ENCODE measurements at places on chromosomes 1 and 21. TPM values are rescaled to one million over a fixed set of nuclear protein-coding genes. Genes with fewer than 3 reads are reported as not detected.
A peak's percentile ranks its signal among the peaks of the same experiment; 100 is the strongest.

Gene LRRC53
- not detected for total RNA-seq

Gene RAB25
- total RNA-seq = 1.0 TPM

Gene RNU1-4
- under 0.01 TPM for total RNA-seq

Gene S100A1
- total RNA-seq = 0.33 TPM

Gene AMPD1
- not detected for total RNA-seq

Gene DCDC2B
- total RNA-seq = not detected

Gene MYBPH
- not detected for total RNA-seq

Gene C8B
- 703 TPM for total RNA-seq

Gene ZSCAN20
- 1.8 TPM for total RNA-seq

Gene CELA3A
- total RNA-seq = 0.23 TPM

Gene CASQ1
- not detected for total RNA-seq

Gene RNU1-2
- under 0.01 TPM for total RNA-seq

DNA sequence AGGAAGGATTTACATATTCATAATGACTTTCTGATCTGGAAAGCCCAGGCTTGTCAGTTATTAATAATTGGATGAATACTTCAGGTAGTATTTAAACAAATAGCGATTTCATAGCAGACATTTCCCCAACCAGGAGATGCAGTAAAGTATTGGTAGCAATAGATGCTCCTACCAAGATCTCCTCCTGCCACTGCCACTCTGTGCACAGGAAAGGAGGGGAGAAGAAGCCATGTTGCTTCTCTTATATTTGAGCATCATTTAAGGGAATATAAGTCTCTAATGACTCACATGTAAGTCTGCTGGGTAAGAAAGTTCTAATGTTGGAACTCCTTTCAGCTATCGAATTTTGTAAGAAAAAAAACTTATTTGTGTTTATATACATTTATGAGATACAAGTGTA is 420 bp upstream of the IFI16 start:
- DNase-seq = no peak

- DNase-seq = no peak
Measured at GRCh38 chr21:44920694-44921604, at the start of gene ITGB2. TSS of gene ITGB2 (minus strand) at chr21:44920899. CDS start at chr21:44910782, 10,117 bp downstream.

DNA sequence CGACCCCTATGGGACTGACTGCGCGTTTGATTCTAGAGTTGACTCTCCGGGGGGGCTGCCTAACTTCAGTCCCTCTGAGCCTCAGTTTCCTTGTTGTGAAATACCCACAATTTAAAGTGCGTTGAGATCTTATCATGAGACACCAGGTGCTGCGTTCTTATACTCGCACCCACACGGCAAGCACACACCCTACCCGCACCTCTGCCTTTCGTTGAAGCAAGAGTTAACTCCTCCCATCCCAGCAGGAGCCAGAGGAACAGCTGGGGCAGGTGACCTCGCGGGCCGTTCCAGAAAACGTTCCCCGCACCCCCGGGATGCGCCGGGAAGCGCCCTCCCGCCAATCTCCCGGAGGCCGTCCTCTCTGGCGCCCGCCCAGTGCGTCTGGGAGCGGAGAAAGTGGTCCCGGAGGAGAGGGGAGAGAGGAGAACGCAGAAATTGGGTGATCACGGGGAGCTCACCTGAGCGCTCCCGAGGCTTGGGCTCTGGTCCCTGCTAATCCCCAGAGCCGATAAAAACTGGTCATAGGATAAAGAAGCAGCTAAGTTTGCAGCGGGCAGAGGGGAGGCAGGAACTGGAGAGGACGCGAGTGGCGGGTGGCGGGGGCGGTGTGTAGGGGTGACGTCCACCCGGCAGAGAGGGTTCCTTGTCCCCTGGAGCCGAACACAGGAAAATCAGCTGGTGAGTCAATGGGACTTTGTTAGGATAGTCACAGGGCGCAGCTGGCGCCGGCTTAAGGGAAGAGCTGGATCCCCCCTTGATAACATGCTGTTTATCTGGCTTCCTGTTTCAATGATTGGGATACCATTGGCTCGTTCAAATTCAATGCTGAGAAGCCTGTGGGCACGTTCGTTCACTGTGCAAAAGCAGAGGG is 869 bp downstream of the NAV1 start:
- no peak for DNase-seq

DNA sequence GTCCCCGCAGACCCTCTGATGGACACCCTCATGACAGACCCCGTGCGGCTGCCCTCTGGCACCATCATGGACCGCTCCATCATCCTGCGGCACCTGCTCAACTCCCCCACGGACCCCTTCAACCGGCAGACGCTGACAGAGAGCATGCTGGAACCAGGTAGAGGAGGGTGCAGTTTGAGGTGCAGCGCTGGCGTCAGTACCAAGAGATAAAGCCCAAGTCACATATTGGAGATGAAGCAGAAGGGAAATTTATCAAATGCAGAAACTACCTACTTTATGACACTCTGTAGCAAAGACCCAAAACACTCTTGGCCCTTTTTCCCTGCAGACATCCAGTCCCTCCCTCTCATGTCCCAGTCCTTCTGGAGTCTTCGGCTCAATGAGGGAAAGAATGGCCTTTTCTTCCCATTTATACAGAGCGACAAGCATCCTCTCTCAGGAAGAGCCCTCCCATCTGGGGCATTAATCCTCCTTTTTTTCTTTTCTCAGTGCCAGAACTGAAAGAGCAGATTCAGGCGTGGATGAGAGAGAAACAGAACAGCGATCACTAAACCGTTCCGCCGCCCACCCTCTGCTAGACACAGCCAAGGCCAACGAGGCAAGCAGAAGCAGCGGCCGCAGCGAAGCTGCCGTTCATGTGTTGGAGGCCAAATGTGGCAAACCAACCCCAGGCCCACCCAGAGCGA is 30.8 kb upstream of the KIF1B start:
- no peak for DNase-seq

GRCh38 chr1:52928015-52928404 is 934 bp downstream of the SCP2 start:
- no peak for DNase-seq

GRCh38 chr1:110207831-110208230 is 2.3 kb upstream of the KCNC4 start:
- peak; percentile 72 for DNase-seq

DNA sequence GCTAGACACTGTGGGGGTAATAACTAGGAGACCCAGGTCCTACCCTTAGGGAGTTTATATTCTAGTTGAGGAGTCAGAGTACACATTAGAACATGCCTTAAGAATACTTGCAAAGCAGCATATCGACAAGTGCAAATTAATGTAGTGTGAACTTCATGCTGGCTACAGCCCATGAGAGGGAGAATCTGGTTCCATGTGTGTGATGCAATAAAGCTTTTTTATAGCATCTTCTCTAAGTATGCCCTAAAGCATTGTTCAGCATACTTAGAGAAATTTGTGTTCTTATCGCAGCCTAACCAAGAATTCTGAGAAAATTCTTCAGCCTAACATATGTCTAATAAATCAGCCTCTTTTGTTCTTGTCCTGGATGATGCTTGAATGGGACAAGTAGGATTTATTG is 95.5 kb downstream of the SDCCAG8 start:
- DNase-seq = no peak

GRCh38 chr1:30906631-30907441 is 1.7 kb downstream of the SDC3 start:
- no peak for DNase-seq

GRCh38 chr1:156816561-156817328 is at the start of gene SH2D2A:
TSS of gene SH2D2A (minus strand) at chr1:156816848. CDS start at chr1:156816708, 140 bp downstream.
- no peak for DNase-seq

- DNase-seq = peak; percentile 100
Measured at GRCh38 chr1:116372651-116373430, at the start of gene ATP1A1. TSS of gene ATP1A1 (plus strand) at chr1:116373244. CDS start at chr1:116373512, 268 bp downstream.

GRCh38 chr1:6803357-6803756 is 18.1 kb downstream of the CAMTA1 start:
- DNase-seq = no peak

DNA sequence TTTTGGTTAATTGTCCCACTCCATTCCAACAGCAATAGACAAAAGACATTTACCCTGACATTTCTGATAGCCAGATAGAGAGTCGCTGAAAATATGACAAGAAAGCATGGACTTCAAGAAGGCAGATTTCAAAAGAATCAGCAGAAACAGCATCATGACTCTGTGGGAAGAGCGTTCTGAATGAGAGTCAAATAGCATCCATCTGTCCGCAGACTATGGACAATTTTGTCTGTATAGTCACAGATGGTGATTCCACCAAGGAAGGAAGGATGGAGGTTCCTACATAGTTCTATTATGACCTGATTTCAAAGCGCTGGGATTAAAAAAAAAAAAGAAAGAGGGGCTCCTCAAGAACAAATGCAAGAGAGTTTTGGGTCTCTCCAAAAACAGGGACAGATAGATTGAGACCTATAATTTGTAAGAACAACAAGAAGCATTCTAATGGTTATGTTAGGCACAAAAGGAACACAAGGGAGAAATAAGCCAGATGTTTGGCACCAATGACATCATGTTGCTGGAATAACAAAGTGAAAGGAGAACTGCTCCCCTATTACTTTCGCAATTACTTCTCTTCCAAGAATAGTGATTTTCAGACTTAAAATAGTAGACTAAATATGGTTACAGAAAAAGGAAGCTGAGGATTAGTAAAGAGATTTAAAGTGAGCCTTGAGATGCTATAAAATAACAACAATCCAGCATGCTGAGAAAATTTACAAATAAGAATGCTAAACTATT is 28.5 kb downstream of the NIBAN1 start:
- DNase-seq = no peak

DNA sequence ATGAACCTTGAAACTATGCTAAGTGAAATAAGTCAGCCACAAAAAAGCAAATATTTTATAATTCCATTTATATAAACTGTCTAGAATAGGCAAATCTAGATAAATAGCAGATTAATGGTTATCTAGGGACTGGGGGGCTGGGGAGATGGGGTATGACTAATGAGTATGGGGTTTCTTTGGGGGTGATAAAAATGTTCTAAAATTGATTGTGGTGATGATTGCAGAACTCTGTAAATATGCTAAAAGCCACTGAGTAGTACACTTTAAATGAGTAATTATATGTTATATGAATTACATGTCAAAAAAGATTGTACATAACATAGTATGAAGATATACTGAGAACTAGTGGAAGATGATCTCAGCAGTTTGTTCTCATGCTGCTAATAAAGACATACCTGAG is 675.0 kb downstream of the KIF26B start:
- no peak for DNase-seq

GRCh38 chr1:109914587-109915240 is 4.1 kb downstream of the CSF1 start:
- DNase-seq = no peak

DNA sequence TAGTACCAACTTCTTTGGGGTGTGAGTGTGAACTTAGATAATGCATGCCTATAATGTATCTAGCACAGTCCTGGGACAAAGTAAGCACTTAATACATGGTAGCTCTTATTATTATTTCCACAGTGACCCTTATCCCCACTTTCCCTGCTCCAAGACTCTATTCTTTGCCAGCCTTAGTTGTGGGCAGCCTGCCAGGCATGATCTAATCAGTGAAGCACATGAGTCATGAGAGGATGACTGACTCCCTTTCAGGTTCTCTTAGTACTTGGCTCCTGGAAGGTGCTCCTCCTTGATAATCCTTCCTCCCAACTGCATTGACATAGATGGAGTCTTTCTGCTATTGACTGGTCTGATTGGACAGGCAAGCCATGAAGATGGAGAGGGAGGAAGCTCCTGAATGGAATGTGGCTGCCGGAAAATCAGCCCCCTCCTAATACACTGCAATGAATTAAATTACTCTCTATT is 17.4 kb upstream of the GNG12 start:
- DNase-seq = no peak

GRCh38 chr1:198254521-198254920 is 97.7 kb downstream of the NEK7 start:
- no peak for DNase-seq

DNA sequence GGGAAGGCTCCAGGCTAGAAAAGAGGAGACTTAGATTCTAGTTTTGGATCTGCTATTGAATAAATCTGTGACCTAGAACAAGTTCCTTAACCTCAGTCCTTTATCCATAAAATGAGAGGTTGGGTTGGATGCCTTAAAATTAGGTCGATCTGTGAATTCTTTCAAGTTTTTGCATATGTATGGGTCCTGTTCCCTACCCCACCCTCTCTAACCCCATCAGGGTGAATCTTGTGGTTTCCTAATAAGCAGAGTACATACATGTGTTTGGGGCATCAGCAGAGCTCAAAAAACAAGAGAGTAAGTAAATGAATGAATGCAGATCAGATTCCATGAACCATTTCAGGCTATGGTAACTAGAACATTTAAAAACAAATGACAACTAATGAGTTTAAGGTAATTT is 6.2 kb downstream of the SPRR4 start:
- DNase-seq = no peak

GRCh38 chr1:223670458-223671159 is 5.1 kb upstream of the CAPN8 start:
- no peak for DNase-seq

DNA sequence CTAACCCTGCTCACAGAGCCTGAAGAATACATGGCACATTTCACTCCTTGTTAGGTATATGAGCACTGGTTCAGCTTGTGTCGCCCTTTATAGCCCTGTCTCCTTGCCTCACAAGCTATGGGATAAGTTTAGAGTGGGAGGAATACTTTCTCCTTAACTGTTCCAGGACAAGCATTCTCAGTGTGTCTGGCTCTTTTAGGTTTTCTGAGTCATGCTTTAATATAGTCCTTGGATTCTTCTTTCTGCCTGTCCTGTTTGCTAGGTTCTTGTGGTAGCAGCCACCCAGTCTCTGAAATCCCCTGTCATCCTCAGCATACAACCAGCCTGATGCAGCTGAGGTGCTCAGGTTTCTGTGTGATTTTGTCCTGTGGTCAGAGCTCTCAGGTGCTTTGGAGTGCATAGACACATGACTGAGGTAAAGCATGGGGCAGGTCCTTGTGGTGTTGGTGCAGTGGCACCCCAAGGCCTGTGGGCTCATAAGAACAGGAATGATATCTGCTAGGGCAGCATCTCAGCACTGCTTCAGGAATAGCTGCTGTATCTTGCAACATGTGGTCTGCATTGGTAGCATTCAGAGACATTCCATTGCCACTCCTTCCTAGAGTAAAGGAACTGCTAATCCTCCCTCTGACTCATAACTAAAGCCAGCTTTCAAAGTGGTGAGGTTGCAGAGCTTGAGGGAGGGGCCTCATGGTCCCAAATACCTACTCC is 14.2 kb upstream of the CASQ2 start:
- no peak for DNase-seq

DNA sequence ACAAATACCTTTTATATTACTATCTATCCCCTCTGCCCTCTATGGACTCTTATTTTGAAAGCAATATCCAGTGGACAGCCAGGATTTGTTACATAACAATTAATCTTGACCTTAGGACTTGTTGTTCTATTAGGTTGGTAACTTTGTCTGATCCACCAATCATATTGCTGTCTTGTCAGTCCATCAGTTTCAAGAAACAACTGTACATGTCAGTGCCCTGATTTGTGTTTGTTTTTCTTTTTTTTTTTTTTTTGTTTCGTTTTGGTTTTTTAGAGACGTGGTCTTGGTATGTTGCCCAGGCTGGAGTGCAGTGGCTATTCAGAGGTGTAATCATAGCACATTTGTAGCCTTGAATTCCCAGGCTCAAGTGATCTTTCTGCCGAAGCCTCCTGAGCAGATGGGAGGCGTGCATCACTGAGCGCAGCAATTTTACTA is 1.5 kb upstream of the SCP2 start:
- DNase-seq = no peak

DNA sequence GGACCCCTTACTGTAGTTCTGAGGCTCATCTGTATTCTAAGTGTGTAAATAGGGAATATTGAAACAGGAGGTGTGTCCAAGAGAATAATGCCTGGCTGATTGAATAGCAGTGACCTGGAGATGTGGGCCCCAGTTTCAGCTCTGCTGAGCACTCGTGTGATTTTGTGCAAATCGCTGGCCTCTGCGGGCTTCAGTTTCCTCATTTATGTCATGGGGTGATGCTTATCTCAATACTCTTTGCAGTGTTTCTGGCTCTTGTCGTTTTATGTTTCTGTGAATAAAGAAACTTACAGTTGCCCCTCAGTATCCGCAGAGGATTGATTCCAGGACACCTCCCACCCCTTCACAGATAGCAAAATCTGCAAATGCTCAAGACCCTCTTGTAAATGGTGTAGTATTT is 5.0 kb downstream of the COG2 start:
- DNase-seq = no peak
